GM23338 (cell line): ENCODE measurements at places on chromosomes 2 and 18.

- DNase-seq = no peak
These were observed 25.4 kb upstream of the FMNL2 start for GRCh38 chr2:152309352-152310214.

- DNase-seq = no peak
These were observed 176.8 kb upstream of the TRIB2 start for GRCh38 chr2:12539776-12540562.

DNA sequence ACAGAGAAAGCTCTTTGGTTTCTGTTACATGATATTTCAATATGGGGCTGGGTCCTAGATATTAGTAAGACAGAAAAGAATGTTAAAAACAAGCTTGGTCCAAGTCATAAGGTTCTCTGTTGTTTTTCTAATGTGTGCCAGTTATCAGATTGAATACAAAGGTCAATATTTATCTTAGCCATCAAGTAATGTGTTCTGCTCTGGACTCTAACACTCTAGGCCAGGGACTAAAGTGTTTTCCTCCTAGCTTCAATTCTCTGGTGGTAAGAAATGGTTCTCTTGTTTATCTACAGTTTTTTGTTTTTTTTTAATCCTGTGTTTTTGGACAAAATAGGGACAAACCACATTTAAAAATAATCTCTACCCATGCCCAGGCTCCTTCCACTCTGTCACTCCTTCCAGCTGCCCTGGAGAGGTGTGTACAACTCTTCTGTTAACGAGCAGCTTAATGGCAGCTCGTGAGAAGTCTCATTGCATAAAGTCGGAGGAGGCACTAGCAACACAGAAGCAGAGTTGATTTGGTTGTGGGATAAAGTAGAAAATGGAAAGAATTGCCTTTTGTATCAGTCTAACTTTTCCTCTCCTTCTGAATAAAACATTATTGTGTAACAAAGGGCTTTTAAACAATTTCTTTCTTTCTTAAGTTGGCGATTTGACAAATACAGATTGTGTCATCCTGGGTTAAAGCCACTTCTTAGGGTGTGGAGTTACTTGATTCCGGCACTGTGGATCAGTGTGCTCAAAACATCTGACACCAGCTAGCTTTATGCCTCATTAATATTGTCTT, 8.0 kb upstream of the SESTD1 start:
- no peak for DNase-seq

- DNase-seq = peak; percentile 49
These were observed 46.6 kb downstream of the SGPP2 start for GRCh38 chr2:222470802-222471468.

- no peak for DNase-seq
These were observed 11.9 kb upstream of the NEURL3 start for GRCh38 chr2:96517079-96517478.

- DNase-seq = no peak
These were observed 82.7 kb downstream of the COL5A2 start for GRCh38 chr2:189096769-189097447.

DNA sequence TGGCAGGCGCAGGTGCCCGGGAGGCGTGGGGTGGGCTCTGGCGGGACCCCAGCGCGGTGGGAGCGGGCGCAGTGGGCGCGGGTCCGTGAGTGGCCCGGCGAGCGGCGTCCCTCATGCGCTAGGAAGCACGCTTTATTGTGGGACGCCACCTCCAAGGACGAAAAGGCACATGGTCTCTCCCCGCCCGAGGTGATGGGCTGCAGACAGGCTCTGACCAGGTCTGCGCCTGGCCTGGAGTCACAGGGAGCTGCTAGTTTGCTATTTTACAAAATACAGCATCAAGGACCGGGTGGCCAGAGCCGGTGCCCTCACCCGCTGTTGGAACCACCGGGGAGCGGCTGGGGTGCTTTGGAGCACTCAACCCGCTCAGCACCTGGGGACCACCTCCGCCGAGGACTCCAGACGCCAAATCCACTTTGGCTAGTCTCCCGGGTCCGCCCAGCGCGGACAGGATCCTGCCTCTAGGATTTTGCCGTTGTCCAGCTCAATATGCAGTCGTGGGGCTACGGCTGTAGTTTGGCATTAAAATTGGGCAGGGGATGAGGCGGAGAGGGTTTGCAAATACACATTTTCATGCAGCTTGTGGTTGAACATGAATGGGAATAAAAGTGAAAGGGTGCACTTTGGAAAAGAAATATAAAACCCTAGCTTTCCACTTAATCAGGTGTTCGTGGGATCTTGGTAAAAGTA, 65.4 kb downstream of the LRRFIP1 start:
- DNase-seq = peak; percentile 61

DNA sequence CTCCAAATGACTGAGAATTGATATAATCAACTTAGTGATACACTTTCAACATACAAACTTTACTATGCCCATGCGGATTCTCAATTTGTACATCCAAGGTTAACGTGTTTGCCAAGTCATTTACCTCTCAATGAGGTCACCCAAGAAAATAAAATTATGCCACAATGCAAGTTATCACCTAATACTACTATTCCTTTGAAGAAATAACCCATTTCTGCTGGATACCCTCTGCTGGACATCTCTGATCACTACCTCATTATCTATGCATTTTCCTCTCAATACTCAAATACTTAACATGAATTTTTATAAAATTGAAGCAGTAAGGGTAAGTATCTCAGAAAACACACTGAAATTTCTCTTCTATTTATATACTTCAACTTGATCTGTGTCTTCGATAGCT, 12.7 kb downstream of the HNRNPLL start:
- DNase-seq = no peak

DNA sequence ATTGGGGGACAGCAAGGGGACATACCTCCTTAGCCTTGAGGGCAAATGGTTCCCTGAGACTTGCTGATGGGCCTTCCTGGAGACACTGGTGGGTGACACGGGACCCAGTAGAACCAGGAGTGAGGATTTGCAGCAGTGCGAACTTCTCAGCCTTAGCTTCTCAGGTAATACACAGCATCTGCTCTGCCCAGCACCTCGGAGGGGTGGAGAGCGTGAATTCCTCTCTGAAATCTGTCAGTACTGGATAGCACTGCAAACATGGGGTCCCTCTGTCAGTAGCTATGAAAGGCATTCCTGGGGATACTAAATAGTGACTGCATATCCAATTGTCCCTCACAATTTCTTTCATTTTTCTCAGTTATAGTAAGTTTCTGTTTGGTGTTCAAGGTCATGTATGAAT, 151.7 kb downstream of the GBX2 start:
- peak; percentile 36 for DNase-seq

GRCh38 chr2:64374686-64375085, 79.3 kb upstream of the LGALSL start:
- no peak for DNase-seq

GRCh38 chr2:127609031-127609751, 36.8 kb upstream of the GPR17 start:
- no peak for DNase-seq

GRCh38 chr2:172288603-172289002, 138.8 kb upstream of the ITGA6 start:
- no peak for DNase-seq

DNA sequence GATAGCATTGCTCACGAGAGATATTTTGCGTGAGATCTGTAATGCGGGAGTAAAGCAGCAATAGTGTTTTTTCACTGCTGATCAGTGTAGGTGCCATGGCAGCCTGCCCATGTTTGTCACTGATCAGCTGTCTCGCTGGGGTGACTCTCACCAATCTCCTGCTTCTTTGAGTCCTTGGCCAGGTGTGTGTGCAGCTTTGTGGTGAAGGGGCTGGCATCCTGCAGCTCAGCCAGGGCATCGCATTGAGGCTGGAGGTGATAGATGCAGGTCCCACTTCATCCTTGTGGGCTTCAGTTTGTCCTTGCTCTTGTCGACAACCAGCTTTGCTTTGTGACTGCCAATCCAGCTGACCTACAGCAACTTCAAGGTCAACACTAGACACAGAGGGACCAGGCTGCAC, 258.3 kb upstream of the CXCR4 start:
- DNase-seq = no peak

DNA sequence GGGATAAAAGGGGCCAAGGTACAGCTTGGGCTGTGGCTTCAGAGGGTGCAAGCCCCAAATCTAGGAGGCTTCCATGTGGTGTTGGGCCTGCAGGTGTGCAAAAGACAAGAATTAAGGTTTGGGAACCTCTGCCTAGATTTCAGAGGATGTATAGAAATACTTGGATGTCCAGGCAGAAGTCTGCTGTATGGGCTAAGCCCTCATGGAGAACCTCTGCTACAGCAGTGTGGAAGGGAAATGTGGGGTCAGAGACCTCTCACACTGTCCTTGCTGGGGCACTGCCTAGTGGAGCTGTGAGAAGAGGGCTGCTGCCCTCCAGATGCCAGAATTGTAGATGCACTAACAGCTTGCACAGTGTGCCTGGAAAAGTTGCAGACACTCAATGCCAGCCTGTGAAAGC, 880.6 kb upstream of the ID2 start:
- peak; percentile 36 for DNase-seq

DNA sequence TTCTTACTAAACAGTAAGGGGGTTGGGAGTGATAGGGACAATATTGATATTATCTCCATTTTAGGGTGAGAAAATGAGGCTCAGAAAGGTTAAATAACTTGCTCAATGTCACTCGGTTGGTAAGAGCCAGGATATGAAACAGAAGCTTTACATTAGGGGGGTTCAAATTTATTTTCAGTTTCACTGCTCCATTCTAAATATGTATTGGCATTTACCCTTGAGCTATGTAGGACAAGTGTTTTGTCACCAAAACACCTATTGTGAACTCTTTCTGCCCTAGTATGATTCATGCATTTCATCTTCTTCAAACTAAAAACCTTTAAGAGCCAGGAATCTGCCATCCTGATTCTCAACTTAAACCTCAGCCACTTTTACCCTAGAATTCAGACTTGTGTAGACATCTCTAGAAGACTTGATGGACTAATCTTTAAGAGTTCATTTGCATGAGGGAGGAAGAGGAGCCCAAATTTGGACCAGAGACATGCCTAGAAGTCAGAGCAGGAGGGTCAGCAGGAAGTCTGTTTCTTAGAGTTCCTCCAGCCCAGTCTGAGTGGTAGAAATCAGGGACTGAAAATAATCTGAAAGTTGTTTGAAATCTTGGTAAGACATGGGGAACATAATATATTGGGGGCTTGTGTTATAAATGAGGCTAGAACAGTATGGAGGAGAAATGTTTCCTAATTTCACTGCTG, 129.4 kb upstream of the ATP5MC3 start:
- no peak for DNase-seq

- DNase-seq = peak; percentile 88
These were observed 4.6 kb downstream of the LOXL3 start for GRCh38 chr2:74548900-74549826.

DNA sequence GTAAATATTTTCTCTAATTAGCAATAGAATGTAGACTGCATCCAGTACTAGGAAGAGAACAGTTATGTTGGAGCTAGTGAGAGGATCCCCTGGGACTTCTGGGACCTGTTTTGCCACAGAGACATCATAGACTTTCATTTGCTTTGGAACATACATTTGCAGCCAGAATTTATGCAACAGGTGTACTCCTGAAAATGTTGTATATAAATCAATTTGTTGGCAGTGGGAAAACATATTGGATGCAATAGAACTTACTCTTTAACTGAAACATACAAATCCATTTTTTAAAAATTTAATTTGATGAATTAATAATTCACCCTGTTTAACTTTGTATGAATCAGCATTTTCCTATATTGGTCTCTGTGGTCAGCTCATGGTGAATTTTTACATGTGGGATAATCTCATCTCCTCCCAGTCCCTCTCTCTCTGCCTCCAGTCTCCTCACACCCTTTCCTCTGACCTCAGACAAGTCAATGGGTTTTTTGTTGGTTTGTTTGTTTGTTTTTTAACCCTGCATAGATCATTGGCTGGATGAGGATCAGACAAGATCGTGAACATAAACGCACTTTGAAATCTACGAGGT, 263.0 kb downstream of the LPIN1 start:
- no peak for DNase-seq

GRCh38 chr2:232545511-232546375, 4.6 kb downstream of the TIGD1 start:
- no peak for DNase-seq

DNA sequence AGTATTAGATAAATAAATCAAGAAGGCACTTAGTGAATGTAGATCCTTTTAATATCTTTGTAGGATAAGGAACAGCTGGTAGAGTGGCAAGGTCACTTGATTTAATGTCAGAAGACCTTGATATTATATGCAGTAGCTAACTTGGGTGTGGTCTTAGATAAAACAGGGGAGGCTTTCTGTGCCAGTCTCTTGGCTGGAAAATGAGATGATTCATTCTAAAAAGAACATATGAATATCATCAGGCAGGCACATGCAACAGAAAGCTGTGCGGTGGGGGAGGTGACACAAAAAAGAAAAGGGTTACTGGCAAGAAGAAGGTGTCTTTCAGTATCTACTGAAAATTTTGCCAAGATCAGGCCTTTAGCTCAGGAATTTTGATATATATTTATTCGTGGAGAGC, 931.7 kb upstream of the CELF4 start:
- no peak for DNase-seq

DNA sequence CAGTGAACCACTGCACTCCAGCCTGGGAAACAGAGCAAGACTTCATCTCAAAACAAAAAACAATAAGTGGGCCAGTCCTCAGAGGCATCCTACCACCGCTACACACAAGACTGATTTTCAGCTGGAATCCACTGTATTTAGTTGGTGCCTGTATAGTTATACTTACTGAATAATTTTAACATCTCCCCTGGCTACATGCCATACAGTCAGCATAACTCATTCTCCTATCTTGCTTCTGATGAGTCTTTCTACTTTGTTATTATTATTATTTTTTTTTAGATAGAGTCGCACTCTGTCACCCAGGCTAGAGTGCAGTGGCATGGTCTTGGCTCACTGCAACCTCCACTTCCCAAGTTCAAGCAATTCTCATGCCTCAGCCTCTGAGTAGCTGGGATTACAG, 19.9 kb upstream of the CAB39 start:
- DNase-seq = no peak

DNA sequence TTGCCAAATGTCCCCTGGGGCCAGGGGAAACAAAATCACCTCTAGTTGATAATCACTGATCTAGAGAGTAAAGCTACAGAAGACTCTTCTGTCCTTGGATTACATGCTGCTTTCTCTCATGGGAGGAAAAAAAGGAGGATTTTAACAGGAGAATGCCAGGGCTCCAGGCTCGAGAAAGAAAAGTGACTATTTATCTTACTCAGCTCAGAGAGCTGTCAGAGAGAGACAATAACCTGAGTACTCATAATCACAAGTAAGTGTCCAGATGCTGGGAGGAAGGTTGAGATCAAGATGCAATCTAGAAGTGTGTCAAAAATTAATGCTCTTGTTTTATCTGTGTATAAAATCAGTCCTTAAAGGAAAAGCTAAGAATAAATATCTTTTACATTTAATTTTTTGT, 133.3 kb downstream of the PTRHD1 start:
- DNase-seq = no peak

DNA sequence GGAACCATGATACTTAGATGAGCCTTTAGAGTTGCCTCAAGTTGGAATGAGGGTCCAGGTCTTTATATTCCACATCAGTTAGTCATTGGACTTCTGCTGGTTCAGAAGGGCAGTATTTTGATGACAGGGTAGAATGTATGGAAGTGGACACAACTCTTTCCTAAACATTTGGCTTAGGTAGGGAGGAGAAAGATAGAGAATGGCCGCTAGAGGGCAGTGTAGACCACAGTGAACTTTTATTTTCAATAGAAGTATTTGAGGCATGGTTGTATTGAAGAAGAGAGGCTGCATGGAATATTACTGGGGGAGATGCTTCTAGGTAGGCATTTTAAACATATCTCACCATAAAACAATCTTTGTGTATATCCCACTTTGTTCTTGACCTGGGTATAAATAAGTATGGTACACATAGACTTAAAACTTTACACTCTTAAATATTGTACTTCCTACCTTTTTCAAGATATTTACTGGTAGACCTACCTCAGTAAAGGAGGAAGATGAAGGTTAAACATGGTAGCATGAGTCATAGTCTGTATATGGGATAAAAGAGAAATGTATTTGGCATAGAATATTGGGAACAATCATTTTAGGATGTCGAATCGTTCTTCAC, 497.6 kb upstream of the FAM98A start:
- DNase-seq = peak; percentile 82
